Mesangial cell (primary cell): ENCODE measurements at places on chromosomes 2 and 18. TPM values are rescaled to one million over a fixed set of nuclear protein-coding genes. Genes with fewer than 3 reads are reported as not detected.

LBX2 gene
- total RNA-seq, result 1.5 and 6.7 TPM in 2 replicates

IL18R1 gene
- 0.49 and 0.51 TPM in 2 replicates for total RNA-seq

RAPGEF4 gene
- total RNA-seq, result 0.16 and 0.38 TPM in 2 replicates

CD226 gene
- total RNA-seq, result 0.13 TPM in 1 of 2 replicates, not detected in the other

HOXD11 gene
- total RNA-seq, result 19.2 and 24.7 TPM in 2 replicates
